NCI-H1092 treated with DMSO at 0.1 percent for 48 hours (cell line): ENCODE measurements at places on chromosomes 2 and 18.

DNA sequence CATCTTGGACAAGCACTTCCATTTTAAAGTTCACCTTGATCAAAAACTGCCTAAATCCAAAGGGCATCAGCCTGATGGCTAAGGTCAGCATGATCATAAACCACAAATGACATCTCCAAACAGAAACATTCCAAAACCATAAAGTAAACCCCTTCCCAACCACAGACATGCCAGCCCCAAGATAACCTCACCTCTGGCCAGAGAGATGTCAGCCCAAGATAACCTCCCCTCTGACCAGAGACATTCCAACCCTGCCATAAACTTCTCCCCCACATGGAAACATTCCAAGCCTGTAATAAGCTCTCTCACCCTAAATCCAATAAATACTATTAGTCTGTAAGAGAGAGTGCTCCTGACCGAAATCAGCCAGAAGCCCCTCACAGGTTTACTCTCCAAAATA lies 18.6 kb upstream of the MARCO start:
- DNase-seq: no peak

DNA sequence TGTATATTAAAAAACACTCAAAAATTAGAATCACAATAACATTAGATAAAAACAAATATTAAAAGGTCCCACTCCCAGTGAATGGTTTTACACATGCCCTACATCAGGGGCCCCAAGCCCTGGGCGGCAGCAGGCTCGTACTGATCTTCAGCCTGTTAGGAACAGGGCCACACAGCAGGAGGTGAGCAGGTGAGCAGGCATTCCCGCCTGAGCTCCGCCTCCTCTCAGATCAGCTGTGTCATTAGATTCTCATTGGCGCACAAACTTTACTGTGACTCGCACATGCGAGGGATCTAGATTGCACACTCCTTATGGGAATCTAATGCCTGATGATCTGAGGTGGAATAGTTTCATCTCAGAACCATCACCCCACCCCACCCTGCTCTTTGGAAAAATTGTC lies 74.2 kb downstream of the MBD2 start:
- no peak for DNase-seq

DNA sequence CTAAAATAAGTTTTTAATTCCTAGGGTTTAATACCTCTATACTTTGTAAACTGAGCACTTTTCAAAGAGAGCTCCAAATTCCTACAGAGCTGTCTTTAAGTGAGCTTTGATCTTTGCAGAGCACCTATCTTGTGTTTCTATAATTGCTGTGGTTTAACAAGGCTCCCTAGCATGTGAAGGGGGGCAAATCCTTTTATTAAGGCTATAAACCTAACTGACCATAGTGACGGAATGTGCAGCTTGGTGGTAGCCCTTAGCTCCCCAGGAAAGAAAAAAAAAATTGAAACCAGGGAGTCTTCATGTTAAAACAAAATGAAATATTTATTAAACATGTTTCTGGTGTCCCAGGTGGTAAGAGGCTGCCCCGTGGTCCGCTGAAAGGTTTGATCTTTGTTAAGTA lies 78.6 kb upstream of the ETAA1 start:
- no peak for DNase-seq

DNA sequence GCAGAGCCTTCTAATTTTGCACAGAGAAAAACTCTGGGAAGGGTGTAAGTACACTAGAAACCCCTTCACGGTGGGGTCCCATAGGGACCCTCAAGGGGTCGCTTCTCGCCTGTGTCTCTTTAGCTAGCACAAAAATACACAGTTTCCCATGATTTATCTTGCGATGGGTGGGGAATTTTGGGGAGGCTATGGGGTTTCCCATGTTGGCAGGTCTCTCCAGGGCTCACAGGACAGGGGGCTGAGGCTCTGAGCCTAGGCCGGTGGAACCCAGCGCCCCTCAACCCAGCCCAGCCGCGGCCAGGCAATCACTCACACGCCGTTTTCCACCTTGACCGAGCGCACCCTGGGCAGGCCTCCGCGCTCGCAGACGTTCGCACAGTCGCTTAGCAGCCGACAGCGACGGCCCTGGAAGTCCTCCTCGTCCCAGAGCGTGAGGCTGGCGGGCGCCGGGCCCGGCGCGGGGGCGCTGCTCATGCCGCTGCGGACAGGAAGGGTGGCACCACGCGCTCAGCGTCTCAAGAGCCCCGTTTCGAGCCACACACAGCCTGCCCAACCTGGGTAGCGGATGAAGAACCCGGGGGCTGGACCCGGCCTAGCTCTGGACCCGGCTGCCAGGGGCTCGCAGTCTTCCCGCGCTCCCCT lies 398 bp downstream of the CRYBA2 start:
- peak; percentile 53 for DNase-seq

- DNase-seq: no peak
These were observed 214.4 kb upstream of the LRATD1 start for GRCh38 chr2:14418115-14418514.

DNA sequence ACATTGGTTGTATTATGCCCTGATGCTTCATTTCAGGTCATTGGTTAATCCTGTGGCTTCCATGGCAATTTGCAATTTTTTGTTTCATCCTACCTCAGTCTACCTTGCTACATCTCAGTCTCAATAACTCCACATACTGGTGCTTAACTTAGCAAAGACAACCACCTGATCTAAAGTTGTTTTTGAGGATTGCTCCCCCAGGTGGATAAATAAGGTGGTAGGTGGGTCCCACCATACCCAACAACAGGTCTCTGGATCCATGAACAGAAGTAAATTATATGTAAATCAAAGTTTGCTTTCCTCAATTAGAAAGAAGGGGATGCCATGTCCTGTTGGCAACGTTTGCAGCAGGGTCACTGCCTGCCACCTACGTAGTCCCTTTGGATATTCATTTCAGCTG lies 7.0 kb downstream of the XIRP2 start:
- DNase-seq: no peak

GRCh38 chr2:177599139-177599688 lies 206.6 kb downstream of the AGPS start:
- DNase-seq: no peak

- DNase-seq: no peak
These were observed 155.5 kb downstream of the MTX2 start for GRCh38 chr2:176424746-176425145.

DNA sequence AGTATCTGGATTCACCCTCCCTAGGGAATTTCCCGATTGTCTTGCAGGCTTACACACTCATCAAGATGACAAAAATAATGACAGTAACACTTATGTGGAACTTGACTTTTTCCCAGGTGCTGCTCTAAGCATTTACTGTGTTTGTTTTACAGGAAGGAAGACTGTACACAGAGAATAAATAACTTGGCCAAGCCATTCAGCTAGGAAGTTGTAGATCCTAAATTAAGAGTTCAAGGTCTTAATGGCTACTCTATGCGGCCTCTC lies 549 bp upstream of the DPP4 start:
- DNase-seq: no peak

GRCh38 chr2:142423603-142424002 lies 292.8 kb upstream of the LRP1B start:
- DNase-seq: no peak
